ENCODE measurements at places on chromosomes 5 and 9. TPM values are rescaled to one million over a fixed set of nuclear protein-coding genes. Genes with fewer than 3 reads are reported as not detected.
A peak's percentile ranks its signal among the peaks of the same experiment; 100 is the strongest.

GRCh38 chr5:93723005-93723404 is 18.4 kb downstream of the POU5F2 start:
- no peak for DNase-seq

DNA sequence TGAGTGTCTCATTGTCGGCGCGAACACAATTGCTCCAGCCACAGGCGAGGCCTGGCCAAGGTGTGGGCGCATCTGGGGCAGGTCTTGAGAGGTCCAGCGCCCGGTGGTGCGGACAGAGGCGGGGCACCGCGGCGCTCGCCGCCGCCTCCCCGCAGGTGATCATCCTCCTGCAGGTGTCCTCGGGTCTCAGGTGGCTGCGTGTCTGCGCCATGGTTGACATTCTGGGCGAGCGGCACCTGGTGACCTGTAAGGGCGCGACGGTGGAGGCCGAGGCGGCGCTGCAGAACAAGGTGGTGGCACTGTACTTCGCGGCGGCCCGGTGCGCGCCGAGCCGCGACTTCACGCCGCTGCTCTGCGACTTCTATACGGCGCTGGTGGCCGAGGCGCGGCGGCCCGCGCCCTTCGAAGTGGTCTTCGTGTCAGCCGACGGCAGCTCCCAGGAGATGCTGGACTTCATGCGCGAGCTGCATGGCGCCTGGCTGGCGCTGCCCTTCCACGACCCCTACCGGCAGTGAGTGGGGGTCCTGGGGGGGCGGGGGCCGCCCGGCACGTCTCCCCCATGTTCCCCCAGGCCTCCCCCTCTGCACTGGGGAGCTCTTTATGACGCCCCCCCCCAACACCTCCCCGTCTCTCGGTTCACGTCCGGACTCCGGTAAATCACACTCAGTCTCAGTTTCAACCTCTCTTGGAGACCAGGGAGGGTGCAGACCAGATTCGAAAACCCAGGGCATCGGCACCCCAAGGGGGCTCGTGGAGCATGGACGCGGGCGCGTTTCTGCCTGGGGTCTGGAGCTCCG is 446 bp downstream of the NXNL2 start:
- no peak for DNase-seq

DNA sequence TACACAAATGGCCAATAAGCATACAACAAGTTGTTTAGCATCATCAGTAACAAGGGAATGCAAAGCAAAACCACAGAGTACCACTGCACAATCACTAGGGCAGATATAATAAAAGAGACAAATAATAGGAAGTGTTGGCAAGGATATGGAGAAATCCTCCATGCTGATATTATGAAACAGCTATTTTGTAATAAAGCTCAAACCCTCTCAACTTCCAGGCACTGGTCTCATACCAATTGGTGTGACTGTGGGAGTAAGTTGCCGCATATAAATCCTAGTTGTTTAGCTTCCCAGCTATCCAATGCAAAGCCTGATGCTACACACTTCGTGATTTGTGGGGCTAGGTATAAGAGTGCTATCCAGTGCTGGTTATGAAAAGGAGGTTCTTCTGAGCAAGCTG is 88.6 kb downstream of the SMIM23 start:
- DNase-seq = no peak

DNA sequence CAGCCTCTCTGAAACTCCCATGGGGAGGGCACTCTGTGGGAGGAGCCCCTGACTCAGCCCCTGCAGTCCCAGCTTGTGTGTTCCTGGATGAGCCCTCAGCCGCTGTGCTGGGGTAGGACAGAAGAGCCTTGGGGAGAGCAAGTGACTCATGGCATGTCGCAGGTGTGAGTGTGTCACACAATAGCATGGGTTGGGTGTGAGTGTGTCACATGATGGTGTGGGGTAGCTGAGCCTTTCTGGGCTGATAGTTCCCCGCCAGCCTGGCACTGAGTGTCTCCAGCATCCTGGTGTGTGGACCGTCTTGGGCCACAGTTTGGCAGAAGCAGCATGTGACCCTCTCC is 83.4 kb downstream of the PHF2 start:
- peak; percentile 58 for DNase-seq

DNA sequence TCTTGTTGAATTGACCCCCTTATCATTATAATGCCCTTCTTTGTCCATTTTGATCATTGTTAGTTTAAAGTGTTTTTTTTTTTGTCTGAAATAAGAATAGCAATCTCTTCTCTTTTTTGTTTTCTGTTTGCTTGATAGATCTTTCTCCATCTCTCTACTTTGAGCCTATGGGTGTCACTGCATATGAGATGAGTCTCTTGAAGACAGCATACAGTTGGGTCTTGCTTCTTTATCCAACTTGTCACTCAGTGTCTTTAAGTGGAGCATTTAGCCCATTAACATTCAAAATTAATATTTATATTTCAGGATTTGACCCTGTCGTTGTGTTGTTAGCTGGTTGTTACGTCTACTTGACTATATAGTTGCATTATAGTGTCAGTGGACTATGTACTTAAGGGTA is 135.4 kb downstream of the HMHB1 start:
- no peak for DNase-seq

DNA sequence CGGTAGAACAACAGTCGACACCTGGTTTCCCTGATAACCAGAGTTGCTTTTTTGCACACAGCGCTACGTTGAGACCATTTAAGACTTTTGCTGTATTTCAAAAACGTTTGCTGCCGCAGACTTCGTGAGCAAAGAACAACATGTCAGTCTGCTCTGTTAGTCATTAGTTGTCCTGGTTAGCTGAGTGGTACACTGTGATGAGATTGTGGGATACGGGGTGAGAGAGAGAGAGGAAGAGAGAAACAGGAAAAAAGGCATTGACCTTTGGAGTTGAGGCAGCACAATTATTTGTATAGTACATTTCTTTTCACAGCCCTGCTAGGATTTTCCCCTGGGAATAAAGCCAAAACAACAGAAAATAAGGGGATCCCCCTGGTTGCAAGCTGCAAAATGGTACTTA is 306.1 kb upstream of the WWC1 start:
- no peak for DNase-seq

DNA sequence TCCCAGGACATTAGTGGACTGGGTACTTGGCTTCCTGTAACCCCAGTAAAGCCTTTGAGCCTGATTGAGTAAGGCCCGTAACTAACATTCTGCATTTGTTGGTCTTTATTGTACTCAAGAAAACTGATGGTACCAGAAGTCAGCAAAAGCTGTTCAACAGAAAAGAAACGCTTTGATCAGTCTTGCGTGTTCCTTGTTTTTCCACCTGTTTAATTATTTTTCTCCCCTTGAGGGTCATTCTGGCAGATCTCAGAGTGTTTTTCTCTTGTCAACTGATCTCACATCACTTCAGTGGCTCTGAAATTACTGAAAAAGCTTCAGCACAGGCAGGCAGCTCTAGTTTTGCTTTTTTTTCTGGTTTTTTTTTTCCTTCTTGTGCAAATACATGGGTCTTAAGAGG is 6.1 kb upstream of the TMEM268 start:
- no peak for DNase-seq

DNA sequence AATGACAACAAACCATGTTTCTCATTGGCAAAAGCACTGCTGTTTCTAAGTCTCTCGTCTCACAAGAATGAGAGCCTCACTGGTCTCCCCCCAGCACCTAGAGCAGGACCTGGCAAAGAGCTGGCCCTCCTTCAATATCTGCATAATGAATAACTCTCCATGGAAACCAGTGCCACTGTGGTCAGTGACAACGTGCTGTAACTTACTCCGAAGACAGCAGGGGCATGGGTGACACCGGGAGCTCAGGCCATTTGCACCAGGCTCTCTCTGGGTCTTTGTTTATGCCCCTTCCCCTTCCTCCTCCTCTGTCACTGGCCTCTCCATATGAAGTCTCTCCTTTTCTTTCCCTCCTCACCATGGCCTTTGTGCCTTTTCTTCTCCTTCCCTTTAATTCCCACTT is 33.3 kb downstream of the TAS2R1 start:
- DNase-seq = no peak

DNA sequence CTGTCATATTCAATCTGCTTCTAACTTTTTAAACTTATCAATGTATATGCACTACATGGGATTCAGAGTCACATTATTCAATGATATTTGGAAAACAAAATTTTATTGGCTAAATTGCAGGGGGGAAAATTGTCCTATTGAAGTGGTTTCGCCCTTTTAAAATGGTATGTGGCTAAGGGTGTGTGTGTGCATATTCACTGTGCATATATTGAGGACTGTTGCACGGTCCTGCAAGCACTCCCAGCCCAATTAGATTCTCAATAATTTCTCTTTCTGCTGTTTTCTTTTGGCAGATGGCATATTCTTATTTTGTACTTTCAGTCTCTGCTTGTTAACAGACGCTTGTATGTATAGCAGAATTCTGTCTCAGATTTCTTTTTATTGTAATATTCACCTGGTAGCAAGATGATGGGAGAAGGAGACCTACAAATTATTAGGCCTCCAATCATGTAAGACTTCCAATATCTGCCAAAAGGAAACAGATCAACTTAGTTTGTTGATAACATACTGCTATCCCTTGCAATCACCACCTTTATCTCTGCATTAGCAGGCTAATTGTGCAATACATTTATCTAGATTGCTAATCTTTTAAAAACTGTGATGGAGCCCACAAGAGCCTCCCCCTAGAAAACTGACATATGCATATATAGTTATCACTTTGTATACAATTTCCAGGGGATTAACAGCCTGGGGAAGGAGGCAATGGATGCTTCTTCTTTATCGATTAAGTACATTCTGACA is 411.5 kb downstream of the PLK2 start:
- DNase-seq = no peak

DNA sequence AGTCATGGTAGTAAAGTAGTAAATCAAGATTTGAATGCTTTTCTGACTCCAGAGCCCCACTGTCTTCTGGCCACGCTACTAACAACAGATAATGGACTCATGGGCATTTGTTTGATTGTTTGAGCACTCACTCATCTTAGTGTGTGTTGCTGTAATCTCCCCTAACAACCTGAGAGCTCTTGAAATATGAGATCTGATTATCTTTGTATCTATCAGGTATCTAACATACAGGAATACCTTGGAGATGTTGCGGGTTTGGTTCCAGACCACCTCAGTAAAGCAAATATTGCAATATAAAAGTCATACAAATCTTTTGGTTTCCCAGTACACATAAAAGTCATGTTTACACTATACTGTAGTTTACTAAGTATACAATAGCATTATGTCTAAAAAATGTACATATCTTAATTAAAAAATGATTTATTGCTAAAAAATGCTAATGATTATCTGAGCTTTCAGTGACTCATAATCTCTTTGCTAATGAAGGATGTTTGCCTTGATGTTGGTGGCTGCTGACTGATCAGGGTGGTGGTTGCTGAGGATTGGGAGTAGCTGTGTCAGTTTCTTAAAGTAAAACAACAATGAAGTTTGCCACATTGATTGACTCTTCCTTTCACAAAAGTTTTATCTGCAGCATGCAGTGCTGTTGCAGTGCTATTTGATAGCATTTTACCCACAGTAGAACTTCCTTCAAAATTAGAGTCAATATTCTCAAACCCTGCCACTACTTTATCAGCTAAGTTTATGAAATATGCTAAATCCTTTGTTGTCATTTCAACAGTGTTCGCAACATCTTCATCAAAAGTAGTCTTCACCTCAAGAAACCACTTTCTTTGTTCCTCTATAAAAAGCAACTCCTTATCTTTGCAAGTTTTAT is 92.2 kb downstream of the ZNF462 start:
- no peak for DNase-seq

GRCh38 chr5:42494414-42494813 is 71.2 kb downstream of the GHR start:
- DNase-seq = no peak

DNA sequence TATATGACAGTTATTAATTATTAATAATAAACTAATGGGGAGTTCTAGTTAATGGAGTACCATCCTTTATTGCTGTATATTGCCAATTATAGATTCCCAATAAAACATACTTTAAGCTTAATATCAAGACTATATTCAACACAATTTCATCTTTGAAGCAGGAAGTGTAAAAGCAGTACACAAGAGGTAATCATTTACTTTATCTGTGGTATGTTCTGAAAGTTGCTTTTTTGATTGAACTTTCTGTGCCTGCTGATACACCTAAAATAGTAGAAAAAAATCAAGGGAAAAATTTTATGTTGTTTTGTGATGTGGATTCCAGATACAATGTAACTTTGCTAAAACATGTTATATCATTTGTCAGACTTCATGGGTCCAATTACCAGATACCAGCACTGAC is 58.0 kb downstream of the ACO1 start:
- DNase-seq = no peak

GRCh38 chr5:125219710-125220109 is 473.3 kb upstream of the ZNF608 start:
- no peak for DNase-seq

DNA sequence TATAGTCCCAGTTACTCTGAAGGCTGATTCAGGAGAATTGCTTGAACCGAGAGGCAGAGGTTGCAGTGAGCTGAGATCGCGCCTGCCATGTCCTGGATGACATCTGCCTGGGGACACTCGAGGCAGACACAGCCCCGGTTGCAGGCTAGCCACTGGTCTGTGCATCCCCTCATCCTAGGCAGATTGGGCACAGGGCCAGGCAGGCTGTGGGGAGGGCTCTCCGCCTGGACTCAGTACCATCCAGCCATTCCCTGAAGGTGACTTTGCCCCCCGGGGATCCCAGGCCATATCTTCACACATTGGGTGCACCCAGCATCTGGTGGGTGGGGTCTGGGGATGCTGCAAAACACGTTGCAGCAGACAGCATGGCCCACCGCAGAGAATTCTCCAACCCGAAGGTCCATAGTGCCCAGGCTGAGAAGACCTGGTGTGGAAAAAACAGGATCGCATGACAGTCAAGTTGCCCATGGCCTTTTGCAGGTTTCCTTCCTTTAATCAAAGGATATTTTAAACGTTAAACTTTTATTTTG is 50.9 kb upstream of the SUSD3 start:
- DNase-seq = no peak

DNA sequence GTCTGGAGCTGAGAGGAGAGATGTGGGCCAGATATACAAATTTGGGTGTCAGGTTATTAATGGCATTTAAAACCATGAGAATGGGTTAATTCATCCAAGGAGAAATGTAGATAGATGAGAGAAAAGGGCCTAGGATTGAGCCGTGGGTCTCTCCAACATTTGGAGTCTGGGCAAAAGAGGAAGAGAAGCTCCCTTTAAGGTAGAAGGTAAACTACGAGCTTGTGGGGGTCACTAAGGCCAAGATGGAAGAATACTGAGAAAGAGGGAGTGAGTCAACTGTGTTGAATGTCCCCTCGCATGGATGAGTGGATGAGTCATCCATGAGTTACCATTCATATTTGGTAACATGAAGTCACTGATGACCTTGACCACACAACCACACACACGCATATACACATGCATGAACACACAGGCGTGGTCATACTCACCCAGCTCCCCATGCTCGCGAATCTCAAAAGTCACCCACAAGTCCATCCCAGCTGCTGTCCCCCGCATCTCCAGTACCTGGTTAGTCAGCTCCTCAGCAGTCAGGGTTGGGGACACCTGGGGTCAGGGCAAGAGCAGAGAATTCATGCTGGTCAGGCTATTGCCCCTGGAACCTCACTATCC is 6.8 kb upstream of the FCHSD1 start:
- DNase-seq = no peak

GRCh38 chr5:52771343-52772039 is 16.2 kb upstream of the ITGA1 start:
- no peak for DNase-seq

- DNase-seq = peak; percentile 42
Observed at GRCh38 chr5:132049559-132049958, 10.9 kb upstream of the IL3 start.

Gene GABRA1
- total RNA-seq = not detected

Gene ENTREP1
- 3.8 TPM for total RNA-seq

Gene ECM2
- 34.2 TPM for total RNA-seq

Gene RANBP17
- 22.5 TPM for total RNA-seq

Gene PPP3R2
- not detected for total RNA-seq

Gene SEC16A
- 95.7 TPM for total RNA-seq

Gene FIBCD1
- 6.8 TPM for total RNA-seq
